ENCODE measurements at places on chromosomes 7 and 10.

DNA sequence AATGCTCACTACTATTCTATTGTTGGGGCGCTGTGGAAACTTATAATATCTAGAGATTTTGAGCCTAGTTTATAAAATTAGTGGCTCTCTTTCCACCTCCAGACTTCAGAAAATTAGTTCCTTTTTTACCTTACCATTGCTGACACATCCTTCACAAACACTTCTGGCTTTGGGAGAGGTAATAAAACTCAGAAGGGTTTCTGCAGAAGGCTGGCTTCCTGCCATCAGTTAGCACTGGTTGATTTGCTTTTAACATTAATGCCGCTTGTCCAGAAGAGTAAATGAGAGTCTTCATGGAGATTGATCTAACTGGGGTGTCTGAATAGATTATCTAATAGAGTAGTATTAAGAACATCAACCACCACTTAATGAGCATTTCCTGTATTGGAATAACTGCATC lies 20.3 kb downstream of the ACSM6 start:
- DNase-seq = no peak

- no peak for DNase-seq
These were observed 23.6 kb downstream of the ZMIZ1 start for GRCh38 chr10:79092292-79092896.

GRCh38 chr10:36531621-36532020 lies 593.8 kb upstream of the ANKRD30A start:
- DNase-seq = no peak

- DNase-seq = no peak
These were observed 4.7 kb downstream of the DNAH11 start for GRCh38 chr7:21547501-21547900.

DNA sequence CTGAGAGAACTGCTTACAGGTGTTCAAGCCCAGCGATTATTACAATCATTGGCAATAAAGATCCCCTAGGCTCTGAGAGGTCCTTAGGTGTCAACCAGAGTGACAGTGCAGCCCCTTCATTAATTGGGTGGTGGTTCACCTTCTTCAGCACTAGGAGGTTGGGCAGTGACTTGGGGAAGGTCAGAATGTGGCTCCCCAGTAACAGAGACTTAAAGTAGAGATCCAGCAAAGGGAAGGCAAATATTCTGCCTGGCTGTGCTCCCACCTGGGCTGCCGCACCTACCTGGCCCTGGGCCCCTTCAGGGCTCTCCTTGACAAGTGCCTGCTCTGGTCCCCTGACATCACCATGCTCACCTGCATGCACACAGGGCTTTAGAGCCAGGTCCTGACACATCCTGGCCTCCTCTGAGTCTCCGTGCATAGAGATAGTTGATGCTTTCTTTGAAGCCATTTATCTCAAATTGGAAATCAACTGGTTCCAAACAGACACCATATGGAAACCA lies 1.9 kb downstream of the CLRN3 start:
- no peak for DNase-seq

DNA sequence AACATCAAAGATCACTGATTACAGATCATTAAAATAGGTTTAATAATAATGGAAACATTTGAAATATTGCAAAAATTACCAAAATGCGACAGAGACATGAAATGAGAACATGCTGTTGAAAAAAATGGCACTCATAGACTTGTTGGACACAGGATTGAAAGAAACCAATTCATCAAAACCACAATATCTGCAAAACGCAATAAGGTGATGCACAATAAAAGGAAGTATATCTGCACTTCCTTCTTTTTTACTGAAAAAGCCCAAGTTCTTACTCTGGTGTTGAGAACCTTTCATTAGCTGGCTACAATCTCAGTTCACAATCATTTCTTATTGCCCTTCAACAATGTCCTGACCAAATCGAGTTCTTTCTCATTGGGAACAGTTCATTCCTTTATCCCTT lies 28.7 kb downstream of the TMEM106B start:
- DNase-seq = no peak

DNA sequence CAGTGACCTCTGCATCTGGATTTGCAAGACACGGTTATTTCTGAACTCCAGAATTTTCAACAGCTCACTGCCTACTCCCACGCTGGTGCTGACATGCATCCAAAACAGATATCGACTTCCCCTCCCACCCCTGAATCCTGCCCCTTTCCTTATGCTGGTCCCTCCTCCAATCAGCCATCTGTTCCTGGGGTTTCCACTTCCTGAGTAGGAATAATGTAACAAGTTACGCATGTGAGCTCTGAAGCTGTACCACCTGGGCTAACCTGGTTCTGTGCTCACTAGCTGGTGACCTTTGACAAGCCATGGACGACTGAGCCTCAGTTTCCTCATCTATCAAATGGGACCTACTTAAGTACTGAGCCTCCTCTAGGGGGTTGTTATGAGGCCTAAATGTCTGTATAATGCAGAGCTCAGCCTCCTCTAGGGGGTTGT lies 1.7 kb upstream of the NCAPG2 start:
- DNase-seq = no peak

DNA sequence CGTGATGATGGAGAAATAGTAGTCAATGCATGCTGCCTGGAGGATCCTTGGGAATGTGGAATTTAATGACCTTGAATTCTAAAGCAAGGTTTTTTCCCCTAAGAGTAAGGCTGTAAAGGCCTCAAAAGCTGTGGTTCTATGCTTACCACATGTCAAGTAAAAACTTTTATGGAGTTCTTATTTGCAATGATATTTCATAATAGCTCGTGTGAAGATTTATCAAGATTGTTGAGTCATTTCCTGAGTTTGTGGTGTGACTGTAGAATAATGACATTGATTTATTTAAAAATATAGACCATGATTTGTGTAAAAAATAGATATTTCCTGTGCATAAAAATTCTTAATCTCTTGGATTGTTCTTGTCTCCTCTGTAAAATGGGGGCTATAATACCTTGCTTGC lies 67.5 kb upstream of the SORCS1 start:
- no peak for DNase-seq

DNA sequence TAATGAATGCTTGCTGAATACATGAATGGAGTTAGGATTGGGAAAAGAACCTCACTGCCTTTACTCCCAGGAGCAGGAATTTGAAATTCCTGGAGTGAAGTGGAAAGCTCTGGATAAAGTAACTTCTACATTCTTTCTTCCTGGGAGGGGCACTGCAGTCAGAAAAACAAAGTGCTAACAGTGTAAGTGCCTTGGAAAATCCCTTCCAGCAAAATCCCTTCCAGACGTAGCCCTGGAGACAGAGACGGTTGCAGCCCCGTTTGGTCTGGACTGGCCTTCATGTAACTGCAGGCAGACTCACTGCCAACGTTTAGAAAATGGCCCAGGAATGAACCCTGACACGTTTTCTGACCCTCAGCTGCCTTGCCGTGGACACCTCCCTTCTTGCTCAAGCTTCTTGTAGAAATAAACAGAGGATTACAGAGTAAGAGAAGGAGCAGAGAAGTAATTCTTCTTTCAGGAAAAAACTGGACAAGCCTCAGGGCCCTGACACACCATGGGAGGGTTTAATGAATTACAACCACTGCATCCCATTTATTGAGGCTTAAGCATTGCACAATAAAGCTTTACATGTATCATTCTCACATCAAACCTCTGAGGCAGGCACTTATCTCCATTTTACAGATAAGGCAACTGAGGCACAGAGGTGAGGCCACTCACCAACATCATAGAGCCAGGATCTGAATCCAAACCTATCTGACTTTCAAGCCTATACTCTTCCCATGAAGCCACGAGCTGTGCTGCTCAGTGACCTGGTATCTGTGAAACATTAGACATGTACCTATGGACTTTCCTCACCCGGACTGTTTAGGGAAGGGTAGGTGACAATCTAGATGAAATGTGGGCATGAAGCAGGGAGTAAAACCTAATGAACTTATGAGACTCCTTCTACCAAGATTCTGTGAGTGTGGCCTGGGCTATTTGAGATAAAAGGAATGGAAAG lies 7.8 kb downstream of the ITPRIP start:
- no peak for DNase-seq

- DNase-seq = no peak
These were observed 188.0 kb upstream of the GPR26 start for GRCh38 chr10:123478116-123478515.

GRCh38 chr10:132705173-132705572 lies 80.8 kb downstream of the NKX6-2 start:
- no peak for DNase-seq

- DNase-seq = no peak
These were observed 70.6 kb upstream of the RHEB start for GRCh38 chr7:151590071-151590849.
